Heart left ventricle (tissue), 16 donors: ENCODE measurements at places on chromosomes 3 and 15. TPM values are rescaled to one million over a fixed set of nuclear protein-coding genes. Genes with fewer than 3 reads are reported as not detected.

- no peak for DNase-seq
Observed at GRCh38 chr3:27220166-27220565, 149.0 kb downstream of the NEK10 start.

DNA sequence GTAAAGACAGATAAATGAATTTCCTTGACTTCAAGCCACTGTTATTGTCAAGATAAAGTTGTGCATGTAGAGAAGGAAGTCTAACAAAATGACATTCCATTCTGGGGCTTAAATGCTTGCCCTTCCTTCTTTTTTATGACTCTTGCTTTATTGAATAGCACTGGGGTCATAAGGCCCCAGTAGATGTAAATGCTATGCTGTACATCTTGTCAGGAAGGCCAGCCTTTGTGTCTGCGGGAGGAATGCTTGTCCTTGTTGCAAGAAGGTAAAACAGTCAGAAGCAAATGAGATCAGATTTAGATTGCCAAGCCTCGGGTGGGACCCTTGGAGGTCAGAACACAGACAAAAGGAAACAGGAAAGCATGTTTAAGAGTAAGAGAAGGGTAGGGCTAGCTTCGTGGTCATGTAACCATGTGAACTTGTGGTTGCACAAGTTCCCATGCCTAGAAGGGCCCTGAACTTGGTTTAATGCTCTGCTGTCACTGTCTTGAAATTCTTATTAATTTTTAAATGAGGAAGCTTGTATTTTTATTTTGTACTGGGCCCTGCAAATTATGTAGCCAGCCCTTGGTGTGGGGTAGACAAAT lies 81.5 kb downstream of the PPM1L start:
- DNase-seq = no peak

DNA sequence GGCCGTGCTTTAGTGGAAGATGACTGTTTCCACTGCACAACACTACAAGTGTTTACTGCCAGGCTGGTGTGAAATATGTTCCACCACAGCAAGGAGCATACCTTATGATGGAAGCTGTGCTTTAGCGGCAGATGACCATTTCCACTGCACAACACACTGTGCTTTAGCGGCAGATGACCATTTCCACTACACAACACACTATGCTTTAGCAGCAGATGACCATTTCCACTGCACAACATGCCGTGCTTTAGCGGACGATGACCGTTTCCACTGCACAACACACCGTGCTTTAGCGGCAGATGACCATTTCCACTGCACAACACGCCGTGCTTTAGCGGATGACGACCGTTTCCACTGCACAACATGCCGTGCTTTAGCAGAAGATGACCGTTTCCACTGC lies 2.8 kb downstream of the ZNF717 start:
- DNase-seq = no peak

DNA sequence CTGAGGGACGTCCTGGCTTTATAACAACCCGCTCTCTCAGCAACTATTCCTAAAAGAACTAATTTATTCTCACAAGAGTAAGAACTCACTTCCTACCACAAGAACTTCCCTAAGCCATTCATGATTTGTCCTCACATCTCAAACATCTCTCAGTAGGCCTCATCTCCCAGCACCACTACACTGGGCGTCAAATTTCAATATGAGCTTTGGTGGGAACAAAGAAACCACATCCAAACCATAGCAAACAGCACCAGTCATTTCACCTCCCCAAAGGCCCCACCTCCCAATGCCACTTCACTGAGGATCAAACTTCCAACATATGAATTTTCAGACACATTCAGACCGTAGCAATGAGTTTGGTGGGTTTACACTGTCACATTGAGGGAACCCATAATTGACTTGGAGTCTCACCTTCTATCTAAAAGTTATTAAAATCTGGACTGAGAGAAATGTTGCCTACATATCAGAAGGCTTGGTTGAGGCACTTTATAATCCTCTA lies 116.4 kb upstream of the AGBL1 start:
- DNase-seq = no peak

Gene ROBO2
- total RNA-seq = not detected

DNA sequence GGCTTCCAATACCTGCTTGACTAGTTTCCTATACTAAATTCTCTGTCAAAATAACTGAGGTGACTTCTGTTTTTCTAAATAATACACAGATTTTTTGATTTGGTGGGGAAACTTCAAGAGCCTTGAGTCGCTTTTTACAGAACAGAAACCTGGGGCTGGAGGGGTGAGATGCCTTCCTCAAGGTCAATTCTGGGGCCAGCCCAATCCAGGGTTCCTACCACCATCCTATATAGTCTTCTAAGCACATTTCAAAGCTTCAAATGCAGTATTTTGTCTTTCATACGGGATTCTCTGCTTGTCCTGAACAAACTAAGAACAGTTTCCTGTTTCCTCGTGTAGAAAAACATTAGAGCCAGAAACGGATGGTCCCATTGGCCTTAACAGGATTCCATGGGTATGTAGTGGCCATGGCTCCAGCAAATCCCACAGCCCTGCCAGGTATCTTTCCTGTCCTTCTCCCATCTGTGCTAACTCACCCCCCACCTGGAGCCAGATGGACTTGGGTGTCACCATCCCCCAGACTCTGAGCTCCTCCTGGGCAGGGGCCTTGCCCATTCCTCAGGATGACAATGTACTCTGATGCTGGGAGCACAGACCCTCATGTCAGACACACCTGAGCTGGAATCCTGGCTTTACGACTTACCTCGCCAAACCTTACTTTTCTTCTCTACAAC lies 146.9 kb downstream of the KLF13 start:
- no peak for DNase-seq

DNA sequence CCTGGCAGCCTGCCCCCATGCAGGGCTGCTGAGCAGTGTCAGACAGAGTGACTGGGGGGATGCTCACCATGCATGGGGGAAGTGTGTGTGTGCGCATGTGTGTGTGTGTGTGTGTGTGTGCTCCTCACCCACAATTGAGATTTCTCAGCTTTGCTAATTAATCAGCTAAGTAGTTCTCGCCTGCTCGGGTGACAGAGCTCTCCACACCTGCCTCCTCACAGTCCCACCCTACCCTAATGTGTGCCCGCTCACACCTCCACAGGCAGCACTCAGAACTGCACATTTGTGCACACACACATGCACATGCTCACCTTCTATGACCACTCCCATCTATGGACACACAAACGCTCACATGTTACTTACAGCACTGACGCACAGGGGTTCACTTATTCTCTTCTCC lies 37.3 kb downstream of the CACNA2D2 start:
- DNase-seq = no peak

Gene BCL2A1
- 28.6 TPM for total RNA-seq

DNA sequence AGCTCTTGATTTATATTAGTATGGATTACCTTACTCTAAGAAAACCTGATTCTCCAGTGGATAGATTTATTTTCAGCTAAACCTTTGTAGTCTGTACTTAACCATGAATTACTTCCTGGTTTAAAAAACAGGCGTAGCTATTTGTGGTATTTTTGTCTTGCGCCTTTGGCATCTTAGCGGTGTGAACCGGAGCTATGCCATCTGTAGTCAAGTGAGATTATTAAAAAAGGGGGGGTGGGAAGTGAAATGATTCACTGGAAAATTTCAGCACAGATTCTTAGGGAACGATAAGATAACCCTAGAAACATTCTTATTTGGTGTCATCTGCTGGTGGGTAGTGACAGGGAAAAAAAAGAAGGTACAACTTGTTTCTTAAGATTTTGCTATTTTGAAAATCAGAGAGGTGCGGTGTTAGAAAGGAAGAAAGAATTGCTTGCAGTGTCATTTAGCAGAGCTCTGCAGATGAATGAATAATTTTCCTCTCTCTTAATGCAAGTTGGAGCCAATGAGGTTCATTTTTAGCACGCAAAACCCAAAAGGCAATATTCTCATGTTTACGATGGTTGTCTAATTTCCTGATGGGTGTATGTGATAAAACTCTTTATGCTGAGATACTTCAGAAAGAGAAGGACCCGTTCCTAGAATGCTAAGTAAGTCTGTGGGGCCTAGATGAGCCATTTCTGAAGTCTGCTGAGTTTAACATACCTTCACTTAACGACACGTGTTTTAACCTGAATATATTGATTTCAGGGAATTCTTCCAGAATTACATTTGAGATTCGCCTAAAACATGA lies 44.0 kb downstream of the PSMD6 start:
- no peak for DNase-seq

DNA sequence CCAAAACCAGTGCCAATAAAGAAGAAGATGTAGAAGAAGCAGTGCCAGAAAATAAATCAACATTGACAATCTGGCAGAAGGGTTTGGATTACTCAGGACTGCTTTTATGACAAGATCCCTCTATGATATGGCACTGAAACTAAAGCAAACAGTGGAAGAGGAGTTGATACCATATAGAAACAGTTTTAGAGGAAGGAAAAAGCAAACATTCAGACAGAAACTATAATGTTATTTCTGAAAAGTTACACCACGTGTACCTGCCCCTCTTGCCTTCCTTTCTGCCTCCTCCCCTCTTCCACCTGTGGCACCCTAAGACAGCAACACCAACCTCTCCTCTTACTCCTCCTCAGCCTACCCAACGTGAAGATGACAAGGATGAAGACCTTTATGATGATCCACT lies 63.0 kb downstream of the SFMBT1 start:
- no peak for DNase-seq

GRCh38 chr15:39130556-39131379 lies 450.1 kb upstream of the THBS1 start:
- no peak for DNase-seq

DNA sequence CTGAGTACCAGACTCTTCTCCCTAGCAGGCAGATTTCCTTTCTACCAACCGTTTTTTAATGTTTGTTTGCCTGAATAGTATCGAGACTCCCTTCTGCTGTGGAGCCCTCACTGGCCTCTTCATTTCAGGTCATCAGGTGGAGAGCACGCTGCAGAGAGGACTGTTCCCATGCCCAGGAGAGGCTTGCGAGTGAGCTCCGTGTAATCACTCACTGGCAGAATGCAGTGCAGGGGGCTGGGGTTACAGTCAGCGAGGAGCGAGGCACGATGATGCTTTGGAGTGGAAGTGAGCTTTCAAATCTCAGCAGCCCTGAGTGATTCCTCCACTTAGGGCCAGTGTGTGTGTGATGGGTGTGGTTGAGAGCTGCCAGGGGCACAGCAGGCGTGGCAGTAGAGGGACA lies 385.2 kb downstream of the SHQ1 start:
- DNase-seq = no peak

GRCh38 chr3:150410311-150411105 lies 2.4 kb downstream of the TSC22D2 start:
- peak; percentile 63 for DNase-seq

DNA sequence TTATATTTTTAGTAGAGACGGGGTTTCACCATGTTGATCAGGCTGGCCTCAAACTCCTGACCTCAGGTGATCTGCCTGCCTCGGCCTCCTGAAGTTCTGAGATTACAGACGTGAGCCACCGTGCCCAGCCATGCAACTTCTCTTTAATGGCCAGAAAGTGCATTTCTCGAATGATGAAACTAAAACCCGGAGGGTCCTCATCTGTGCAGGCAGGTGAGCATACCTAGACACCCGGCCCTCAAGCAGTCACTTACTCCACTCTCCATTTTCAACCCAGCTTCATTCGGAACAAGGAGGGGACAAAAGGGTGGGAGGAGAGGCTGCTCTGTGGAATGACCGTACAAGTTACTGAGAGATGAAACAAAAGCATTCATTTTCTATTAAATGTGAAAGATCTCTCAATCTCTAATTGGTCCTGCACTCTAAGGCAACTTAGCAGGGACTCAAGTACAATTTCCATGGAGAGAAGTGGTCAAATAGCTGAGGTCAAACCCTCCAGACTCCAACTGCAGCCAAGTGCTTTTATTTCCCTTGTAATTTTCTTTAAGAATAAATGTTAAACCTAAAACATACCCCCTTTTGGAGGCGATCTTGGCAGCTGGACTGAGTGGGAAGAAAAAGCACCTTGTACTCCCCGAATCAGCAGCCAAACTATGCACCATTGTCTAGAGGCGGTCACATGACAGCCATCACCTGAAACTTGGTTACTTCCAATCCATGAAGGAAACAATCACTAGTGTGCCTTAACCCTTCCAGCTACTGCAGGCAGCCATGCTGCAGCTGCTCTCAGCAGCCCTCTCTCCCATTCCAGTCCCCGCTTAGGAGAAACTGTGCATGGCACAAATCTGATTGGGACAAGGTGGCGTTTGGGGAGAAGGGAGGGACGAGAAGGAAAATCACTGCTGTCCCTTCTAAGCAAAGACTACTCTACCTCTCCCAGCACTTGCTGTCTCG lies 62.2 kb downstream of the VGLL4 start:
- no peak for DNase-seq

Gene PLSCR2
- not detected for total RNA-seq
